ENCODE measurements at places on chromosomes 2 and 18.
A peak's percentile ranks its signal among the peaks of the same experiment; 100 is the strongest.

- no peak overlapping the region for H3K4me3 ChIP-seq
- no peaks in the 10 kb centered on the region for H3K36me3 ChIP-seq
- no peak for DNase-seq
- H3K27me3 ChIP-seq: no peaks in the 10 kb centered on the region
Measured at GRCh38 chr18:10329101-10329500, 125.3 kb upstream of the APCDD1 start.

- peaks cover 96% of the 10 kb centered on the region for H3K27me3 ChIP-seq
- no peak overlapping the region for H3K27ac ChIP-seq
- DNase-seq: no peak
- H3K4me3 ChIP-seq: peak overlapping the region; percentile 59
Measured at GRCh38 chr2:218992703-218993344, 398 bp downstream of the CRYBA2 start.

DNA sequence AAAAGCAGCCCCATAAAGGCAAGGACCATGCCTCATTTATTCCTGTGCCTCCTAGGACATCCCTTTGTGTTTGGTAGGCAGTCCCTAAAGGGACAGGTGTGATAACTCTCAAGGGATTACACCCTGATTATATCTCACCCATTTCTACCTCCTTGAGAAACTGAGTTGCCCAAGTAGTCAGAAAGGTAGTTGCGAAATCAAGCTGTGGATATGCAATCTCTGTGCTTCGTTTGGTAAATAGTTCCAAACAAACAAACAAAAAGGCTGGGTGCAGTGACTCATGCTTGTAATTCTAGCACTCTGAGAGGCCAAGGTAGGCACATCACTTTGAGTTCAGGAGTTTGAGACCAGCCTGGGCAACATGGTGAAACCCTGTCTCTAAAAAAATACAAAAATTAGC lies 100.2 kb upstream of the ARL5A start:
- peaks cover 4% of the 10 kb centered on the region for H3K4me1 ChIP-seq
- H3K4me3 ChIP-seq: no peak overlapping the region
- H3K27ac ChIP-seq: no peak overlapping the region
- no peak for DNase-seq
- H3K36me3 ChIP-seq: no peaks in the 10 kb centered on the region

DNA sequence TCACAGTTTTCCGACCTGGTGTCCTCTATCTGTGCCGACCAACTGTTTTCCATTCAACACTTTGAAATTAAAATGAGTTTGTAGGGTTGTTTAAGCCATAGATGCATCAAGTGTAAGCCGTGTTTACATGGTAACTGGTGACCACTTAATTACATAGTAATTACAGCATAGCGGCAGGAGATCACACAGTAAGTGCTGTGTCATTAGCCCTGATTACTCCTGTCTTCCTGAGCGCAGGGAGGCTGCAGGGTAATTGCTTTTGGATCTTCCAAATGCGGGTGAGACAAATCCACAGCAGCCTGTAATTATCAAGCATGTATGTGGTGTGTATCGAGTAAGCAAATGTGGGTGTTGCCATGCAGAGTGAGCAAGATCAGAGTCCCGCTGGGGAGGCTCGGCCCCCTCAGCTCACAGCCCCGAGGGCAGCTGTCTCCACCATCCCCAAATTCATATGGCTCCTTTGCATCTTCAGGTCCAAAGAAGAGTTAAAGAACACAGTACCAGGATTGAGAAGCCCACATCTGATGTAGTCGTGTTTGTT lies 71.5 kb upstream of the HDAC4 start:
- DNase-seq: no peak
- no peaks in the 10 kb centered on the region for H3K36me3 ChIP-seq
- H3K27ac ChIP-seq: no peak overlapping the region

DNA sequence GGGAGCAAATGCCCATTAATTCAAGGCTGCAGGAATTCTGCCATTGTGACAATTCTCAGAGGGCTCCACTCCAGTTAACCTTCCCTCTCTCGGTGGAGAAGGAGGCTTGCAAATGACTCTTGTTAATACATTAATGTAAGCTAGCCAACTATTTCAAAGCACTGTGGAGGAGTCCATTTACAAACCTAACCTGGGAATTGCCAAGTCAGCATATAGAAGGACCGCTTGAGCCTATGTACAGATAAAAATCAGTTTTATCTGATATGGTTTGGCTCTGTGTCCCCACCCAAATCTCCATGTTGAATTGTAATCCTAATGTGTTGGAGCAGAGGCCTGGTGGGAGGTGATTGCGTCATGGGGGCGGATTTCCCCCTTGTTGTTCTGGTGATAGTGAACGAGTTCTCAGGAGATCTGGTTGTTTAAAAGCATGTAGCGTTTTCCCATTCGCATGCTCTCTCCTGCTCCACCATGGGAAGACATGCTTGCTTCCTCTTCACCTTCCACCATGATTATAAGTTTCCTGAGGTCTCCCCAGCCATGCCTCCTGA lies 366.7 kb downstream of the LRATD1 start:
- no peak for DNase-seq
- H3K27me3 ChIP-seq: no peaks in the 10 kb centered on the region
- H3K4me3 ChIP-seq: no peak overlapping the region
- H3K4me1 ChIP-seq: no peaks in the 10 kb centered on the region

- H3K27ac ChIP-seq: peak overlapping the region; percentile 60
- H3K4me3 ChIP-seq: no peak overlapping the region
- DNase-seq: no peak
- H3K36me3 ChIP-seq: no peaks in the 10 kb centered on the region
- H3K27me3 ChIP-seq: no peaks in the 10 kb centered on the region
- H3K4me1 ChIP-seq: peaks cover 20% of the 10 kb centered on the region
Measured at GRCh38 chr2:68152681-68153347, 4.9 kb upstream of the PNO1 start.

DNA sequence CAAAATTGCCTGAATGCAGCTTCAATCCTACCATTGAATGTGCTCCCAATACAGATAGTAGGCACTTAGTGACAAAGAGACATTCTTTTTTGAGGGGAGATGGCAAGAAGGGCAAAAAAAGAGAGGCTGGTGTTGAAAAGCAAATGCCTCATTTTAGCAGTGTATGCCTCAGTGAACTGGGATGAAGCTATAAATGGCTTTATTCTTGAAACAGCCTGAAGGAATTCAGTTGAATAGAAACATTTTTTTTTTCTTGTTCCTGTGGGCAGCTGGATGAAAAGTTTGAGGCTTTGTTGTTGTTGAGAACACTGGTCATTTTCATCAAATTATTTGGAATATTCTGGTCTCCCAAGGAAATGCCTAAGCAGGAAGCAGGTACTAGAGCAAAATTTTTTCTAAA lies 228.9 kb downstream of the RNF144A start:
- DNase-seq: no peak
- H3K4me3 ChIP-seq: no peak overlapping the region
- H3K27me3 ChIP-seq: no peaks in the 10 kb centered on the region
- H3K4me1 ChIP-seq: no peaks in the 10 kb centered on the region

- H3K27me3 ChIP-seq: no peaks in the 10 kb centered on the region
- no peak overlapping the region for H3K27ac ChIP-seq
- H3K4me1 ChIP-seq: no peaks in the 10 kb centered on the region
- DNase-seq: no peak
Measured at GRCh38 chr18:673769-674168, 16.3 kb downstream of the TYMS start.

DNA sequence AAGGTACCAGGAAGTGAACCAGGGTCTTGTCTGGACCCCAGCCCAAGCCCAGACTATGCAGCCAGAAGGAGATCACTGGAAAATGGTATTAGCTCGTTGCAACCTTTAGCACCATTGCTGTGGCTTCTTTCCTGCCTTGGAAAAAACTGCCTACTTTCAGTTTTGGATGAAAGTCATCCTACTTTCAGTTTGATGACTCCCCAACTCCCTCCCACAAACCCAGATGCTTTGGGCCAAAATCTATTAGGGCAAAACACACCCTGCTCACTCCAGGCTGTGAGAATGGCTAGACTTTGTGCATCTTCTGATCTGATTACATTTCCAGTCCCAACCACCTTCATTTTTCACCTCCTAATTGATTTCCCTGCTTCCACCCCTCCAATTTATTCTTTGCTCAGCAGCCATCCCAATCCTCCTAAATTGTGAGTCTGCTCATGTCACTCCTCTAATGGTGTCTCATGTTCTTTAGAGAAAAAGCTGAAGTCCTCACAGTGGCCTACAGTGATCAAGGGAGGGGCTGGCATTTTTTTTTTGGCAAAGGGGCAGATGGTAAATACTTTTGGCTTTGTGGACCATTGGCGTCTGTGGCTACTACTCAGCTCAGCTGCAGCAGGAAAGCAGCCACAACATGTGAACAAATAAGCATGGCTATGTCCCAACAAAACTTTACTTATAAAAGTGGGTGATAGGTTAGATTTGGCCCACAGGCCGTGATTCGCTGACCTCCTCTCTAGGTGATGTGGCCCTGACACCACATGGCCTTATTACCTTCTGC lies 368.7 kb downstream of the SLC4A3 start:
- H3K36me3 ChIP-seq: no peaks in the 10 kb centered on the region
- H3K4me1 ChIP-seq: no peaks in the 10 kb centered on the region
- no peak overlapping the region for H3K27ac ChIP-seq
- no peak overlapping the region for H3K4me3 ChIP-seq
- H3K27me3 ChIP-seq: no peaks in the 10 kb centered on the region

GRCh38 chr2:226354434-226354833 lies 445.2 kb downstream of the IRS1 start:
- no peaks in the 10 kb centered on the region for H3K36me3 ChIP-seq
- H3K4me3 ChIP-seq: no peak overlapping the region
- no peaks in the 10 kb centered on the region for H3K4me1 ChIP-seq
- no peaks in the 10 kb centered on the region for H3K27me3 ChIP-seq

DNA sequence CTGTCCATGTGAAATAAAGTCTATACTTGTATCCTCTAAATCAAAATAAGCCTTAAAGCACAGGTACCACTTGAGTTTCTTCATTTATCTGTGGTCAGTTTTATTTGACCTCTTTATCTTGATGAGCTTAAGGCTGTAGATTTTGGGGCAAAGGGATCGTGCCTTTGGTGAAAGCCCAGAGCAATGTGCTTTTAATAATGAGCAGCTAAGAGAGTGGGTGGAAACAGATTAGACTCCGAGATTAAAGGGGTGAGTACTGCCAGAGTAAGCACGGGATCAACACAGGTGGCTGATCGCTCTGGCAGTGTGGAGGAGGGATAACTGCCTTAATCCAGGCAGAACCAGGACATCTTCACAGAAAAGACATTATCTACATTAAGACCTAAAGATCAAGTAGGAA lies 280.4 kb downstream of the TDRD15 start:
- no peak for DNase-seq
- H3K4me1 ChIP-seq: no peaks in the 10 kb centered on the region
- H3K27ac ChIP-seq: no peak overlapping the region
- no peaks in the 10 kb centered on the region for H3K27me3 ChIP-seq

GRCh38 chr2:196316050-196316430 lies 144.7 kb upstream of the STK17B start:
- no peaks in the 10 kb centered on the region for H3K36me3 ChIP-seq
- DNase-seq: no peak
- no peak overlapping the region for H3K4me3 ChIP-seq
- H3K27me3 ChIP-seq: no peaks in the 10 kb centered on the region

- H3K27me3 ChIP-seq: no peaks in the 10 kb centered on the region
- H3K4me1 ChIP-seq: peaks cover 21% of the 10 kb centered on the region
- no peaks in the 10 kb centered on the region for H3K36me3 ChIP-seq
- H3K4me3 ChIP-seq: peak overlapping the region; percentile 80
- H3K27ac ChIP-seq: peak overlapping the region; percentile 96
Measured at GRCh38 chr2:156341452-156342253, 9.1 kb upstream of the NR4A2 start.

Measured in common myeloid progenitor, CD34-positive (primary cell).